Cardiac fibroblast (primary cell): ENCODE measurements at places on chromosomes 13 and 19.

- no peak for DNase-seq
Observed at GRCh38 chr19:49418511-49418910, 4.7 kb downstream of the PTH2 start.

DNA sequence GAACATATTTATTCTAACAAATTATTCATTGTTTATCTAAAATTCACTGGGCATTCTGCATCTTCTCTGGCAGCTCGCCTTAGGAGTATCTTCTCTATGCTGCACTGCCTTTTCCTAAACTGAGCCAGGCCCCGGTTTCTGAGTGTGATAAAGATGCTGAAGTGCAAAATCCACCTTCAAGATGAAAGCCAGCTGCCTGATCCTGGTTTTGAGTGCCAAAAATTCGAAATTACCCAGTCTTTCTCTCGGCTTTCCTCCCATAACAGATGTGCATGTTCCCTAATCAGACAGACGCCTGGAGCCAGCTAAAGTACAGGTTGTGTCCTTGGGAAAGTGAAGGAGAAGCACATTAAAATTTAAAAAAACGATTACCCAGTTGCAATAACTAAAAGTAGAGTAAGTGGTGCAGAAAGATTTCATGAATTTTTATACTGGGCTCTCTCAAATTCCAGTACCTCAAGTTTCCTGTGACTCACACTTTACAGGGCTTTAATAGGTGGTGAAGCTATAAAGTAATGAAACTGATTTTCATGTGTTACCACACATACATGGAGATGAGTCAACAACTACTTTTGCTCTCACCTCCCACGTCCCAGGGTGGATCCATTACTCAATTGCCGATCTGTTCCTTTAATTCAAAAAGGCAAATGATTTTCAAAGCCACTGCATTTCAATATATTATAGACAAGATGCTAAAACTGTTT is 65.0 kb upstream of the GTF2F2 start:
- peak; percentile 91 for DNase-seq

GRCh38 chr13:46662690-46663089 is 109.7 kb downstream of the LRCH1 start:
- DNase-seq: no peak

DNA sequence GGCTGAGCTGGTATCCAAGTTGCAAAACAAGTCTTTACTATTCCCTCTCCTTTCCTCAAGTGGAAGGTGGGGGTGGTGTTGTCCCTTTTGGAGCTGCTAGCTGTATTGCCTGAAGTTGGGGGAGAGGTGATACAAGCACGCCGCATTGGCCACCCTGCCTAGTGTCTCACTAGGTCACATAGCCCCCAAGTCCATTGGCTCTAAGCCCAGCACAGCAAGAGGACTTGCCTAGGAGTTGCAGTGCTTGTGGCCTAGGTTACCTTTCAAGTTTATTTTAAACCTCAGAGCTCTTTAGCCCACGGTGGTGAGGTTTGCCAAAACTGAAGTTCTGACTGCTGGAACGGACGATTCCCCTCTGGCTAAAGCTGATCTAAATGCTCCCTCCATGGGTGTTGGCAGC is 5.3 kb upstream of the DNAJC3 start:
- DNase-seq: no peak

DNA sequence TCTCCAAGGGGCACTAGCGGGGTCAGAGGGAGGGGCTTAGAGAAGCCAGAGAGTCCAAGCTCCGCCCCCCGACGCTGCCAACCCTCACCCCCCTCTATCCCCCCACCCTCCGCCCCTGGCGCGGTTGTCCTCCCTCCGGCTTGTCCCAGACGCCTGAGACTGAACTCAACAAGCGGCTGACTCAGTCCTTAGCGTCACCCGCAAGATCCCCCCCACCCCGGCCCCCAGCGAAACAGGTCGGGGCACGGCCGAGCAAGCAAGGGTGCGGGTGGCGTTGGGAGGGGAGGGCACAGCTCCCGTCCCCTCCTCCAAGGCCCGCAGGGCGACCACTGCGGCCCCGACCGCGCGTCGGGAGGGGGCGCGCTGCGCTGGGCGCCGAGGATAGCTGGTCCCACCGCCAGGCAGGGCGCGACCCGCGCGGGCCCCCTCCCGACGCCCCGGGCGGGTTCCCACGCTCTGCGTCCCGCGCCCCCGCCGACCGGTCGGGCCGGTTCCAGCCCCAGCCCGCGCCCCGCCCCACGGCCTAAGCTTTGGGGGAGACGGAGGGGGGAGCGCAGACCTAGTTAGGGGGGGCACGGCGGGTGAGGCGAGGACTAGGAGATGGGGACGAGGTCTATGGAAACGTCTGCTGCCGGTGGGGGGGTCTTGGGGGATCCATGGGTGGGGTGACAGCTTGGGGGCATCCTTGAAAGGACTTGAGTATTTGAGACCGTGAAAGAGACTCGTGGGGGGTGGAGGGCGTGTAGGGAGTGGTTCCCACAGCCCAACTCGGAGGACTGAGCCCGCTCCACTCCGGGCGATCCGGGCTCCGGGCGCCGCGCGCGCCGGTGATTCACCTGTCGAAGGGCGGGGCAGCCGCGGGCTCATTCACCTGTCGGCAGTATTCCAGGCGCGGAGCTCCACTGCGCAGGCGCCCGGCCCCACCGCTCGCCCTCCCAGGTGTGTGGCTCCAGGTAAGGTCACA is 5.1 kb downstream of the NOTCH3 start:
- DNase-seq: peak; percentile 83

GRCh38 chr13:102930566-102930965 is 84.7 kb downstream of the ERCC5 start:
- DNase-seq: no peak

DNA sequence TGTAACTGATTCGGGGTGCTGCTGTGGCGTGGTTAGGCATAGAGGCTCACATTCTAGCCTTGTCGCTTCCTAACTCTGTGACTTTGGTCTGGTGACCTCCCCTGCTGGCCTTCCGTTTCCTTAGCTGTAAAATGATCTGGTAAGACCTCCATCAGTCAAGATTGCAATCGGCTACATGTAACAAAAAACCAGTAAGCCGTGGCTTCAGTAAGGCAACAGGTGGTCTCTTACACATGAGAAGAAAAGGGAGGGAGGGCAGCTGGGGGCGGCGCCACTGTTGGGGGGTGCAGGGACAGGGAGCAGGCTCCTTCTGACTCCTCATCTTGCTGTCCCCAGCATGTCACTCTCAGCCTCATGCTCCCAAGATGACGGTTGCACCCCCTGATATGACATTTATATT is 148.0 kb downstream of the SIPA1L3 start:
- no peak for DNase-seq

DNA sequence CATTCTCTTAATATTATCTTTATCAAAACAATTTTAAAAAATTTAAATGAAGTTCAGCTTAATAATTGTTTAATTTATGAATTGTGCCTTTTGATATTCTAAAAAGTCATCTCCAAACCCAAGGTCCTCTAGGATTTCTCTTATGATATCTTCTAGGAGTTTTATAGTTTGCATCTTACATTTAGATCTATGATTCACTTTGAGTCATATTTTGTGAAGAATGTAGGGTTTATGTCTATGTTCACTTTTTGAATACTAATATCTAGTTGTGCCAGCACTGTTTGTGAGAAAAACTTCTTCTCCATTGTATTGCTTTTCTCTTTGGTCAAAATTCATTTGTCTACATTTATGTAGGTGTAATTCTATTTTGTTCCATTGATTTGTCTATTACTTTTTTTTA is 1068.4 kb upstream of the SPRY2 start:
- no peak for DNase-seq

GRCh38 chr13:103315711-103316110 is 249.5 kb upstream of the SLC10A2 start:
- DNase-seq: no peak

DNA sequence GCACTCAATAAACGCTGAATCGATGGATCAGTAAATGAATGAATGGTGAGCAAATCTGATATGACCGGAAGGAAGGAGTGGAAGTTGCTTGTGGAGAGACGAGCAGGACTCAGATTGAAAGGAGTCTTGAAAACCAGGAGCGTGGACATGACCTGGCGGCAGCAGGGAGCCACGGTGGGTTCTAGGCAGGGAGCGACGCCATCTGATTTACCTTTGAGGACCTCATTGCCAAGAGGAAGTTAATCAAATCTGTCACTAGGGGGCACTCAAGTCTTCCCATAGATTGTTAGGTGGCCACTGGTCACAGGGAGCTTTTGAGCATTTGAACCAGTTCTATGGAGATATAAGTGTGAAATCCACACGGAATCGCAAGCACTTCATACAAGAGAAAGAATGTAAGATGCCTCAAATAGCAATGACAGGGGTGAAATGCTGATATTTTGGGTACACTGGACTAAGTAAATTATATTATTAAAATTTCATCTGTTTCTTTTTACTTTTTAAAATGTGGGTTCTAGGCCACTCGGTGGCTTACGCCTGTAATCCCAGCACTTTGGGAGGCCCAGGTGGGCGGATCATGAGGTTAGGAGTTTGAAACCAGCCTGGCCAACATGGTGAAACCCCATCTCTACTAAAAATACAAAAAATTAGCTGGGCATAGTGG is 9.2 kb upstream of the FBN3 start:
- peak; percentile 88 for DNase-seq

GRCh38 chr13:66489586-66489985 is 740.5 kb downstream of the PCDH9 start:
- no peak for DNase-seq

- no peak for DNase-seq
Observed at GRCh38 chr19:2717638-2718541, 3.3 kb downstream of the DIRAS1 start.

DNA sequence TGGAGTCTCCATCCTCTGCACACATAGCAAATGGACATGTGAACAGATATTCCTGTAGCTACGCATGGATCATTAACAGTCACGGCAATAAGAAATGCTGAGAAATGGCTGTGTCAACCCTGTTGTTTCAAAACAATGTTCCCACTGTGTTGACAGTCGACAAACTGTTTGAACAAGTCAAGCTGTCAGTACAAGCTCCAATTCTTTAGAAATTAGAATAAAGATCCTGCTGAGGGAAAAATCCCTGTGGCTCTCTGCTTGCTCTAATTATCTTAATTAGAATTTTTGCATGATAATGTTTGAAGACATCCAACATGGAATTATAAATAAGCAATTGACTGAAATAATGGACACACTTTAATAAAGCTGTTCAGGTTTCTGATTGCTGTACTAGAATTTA is 37.9 kb upstream of the CPB2 start:
- DNase-seq: no peak

- peak; percentile 52 for DNase-seq
Observed at GRCh38 chr19:49136771-49137171, 17.4 kb downstream of the PPFIA3 start.

GRCh38 chr13:28268800-28269223 is 130.5 kb downstream of the PAN3 start:
- no peak for DNase-seq

DNA sequence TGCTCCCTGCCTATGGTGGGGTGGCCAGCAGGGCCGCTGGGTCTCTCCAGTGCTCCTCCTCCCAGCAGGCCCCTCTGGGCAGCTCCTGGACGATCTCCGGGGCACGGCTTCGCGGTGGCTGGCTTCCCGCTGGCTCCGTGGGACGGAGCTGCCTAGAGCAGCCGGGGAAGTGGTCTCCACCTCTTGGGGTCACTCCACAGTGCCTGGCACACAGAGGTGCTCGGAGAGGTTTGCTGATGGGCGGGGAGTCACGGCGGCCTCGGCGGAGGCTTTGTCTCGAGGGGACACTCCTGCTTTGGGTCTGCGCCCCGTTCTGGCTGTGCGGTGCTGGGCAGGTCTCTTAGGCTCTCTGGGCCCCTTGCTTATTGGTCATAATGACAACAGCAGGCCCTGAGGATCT is 9.9 kb upstream of the CACTIN start:
- DNase-seq: no peak

DNA sequence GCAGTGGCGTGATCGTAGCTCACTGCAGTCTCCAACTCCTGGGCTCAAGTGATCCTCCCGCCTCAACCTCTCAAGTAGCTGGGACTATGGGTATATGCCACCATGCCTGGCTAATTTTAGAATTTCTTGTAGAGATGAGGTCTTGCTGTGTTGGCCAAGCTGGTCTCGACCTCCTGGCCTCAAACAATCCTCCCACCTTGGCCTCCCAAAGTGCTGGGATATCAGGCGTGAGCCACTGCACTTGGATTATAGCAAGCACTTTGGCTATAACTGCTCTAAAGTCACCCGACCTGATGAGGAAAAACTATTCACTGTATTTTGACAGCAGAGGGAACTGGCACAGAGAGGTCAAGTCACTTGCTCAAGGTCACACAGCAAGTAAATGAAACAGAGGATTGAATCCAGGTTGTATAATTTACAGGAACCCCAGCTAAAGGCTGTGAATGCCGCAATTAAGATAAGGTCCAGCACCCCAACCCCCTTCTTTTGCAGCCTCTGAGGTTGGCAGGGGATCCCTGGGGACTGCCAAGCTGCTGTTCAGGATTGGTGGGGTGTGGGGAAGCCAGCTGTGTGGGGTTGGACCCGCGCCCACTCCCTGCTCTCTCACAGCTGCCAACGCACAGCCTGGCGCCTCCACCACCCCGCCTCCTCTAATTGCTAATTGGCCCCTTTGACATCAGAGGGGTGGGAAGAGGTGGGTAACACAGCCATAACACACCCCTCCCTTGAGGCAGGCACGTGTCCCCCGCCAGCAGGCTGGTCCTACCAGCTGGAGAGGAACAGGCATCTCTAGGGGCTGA is 6.0 kb downstream of the TMIGD2 start:
- DNase-seq: peak; percentile 50

DNA sequence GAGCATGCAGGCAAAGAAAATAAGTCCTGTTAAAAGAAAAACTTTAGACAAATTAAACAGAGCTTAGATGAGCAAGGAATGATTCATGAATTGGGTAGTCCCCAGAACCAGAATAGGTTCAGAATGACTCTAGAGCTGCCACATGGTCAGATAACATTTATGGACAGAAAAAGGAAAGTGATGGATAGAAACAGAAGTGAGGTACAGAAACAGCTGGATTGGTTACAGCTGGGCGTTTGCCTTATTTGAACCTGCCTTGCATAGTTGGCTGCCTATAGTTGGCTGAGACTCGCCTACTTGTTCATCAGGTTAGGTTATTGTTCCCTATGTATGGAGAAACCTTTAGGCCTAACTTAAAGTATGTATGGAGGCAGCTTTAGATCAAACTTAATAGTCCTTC is 35.4 kb downstream of the WDFY2 start:
- peak; percentile 42 for DNase-seq

DNA sequence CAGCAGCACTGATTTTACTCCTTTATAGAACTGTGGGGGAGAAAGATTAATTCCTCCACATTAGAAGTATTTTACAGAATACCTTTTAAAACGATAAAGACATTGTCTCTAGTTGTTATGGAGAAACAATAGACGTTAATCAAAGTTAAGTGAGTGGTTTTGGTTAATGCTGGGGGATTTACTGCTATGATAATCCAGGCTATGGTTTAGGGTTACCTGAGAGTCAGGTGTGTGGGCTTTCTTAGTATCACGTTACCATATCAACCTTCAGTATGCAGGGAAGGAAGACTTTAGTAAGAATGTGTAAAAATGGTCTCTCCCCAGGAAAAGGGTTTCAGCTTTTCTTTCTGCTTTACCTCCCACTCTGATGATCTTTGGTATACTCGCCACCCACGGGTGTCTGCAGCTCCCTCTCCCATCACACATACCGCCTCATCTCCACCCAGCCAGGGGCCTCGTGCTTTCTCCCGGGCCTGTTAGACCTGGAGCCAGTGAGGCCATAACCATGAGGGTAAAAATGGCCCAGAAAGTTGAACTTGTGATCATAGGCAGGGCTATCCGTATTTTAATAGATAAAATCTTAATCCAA is 45.6 kb upstream of the WDFY2 start:
- no peak for DNase-seq
